CD8-positive, alpha-beta memory T cell (primary cell): ENCODE measurements at places on chromosomes 12 and 14. TPM values are rescaled to one million over a fixed set of nuclear protein-coding genes. Genes with fewer than 3 reads are reported as not detected.

GRCh38 chr12:75478116-75478794, 2.3 kb upstream of the GLIPR1 start:
- no peak for DNase-seq

- no peak for DNase-seq
Observed at GRCh38 chr14:101221549-101222160, 318.1 kb upstream of the RTL1 start.

- DNase-seq: no peak
Observed at GRCh38 chr12:115155665-115156645, 472.0 kb upstream of the TBX3 start.

DNA sequence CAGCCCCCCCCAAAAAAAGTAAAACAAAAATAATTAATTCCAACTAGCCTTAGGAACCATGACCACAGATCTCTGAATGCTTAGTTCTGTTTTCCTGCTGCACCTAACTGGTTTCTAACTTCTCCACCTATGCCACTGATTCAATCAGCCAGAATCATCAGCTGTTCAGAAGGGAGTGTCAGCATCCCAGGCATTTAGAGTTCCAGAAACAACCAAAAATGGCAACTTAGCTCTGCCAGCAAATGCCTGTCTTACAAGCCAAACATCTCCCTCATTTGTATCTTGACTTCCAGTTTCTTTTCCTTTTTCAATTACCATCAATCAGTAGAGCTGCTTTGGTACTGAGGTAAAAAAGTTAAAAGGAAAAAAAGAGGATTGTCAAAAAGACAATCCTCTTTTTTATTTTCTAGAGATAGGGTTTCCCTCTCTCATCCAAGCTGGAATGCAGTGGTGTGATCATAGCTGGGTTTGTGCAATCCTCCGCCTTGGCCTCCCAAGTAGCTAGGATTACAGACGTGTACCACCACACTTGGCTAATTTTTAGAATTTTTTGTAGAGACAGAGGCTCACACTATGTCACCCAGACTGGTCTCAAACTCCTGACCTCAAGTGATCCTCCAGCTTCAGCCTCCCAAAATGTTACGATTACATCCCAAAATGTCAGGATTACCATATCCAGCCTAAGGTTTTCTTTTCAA, 45.2 kb upstream of the ISM2 start:
- no peak for DNase-seq

- DNase-seq: peak; percentile 23
Observed at GRCh38 chr14:21734457-21735074, 60.9 kb upstream of the OR4E1 start.

DNA sequence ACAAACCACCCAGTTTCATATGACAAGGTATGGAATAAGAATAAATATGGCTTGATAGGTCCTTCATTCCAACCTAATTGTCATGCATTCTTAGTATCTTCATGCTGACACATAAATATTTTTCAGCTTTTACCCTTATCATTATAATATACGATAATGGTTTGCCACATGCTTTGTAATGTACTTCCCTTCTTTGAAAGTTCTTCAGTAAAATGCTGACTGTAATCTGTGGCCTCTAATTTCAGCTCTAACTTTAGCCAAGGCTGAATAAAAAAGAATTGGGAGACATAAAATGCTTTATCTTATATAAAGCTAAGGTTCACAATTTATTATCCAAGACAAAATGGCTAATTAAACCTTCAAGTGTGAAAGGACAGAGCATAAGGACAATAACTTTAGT, 2.6 kb upstream of the MAP4K5 start:
- no peak for DNase-seq

The CFAP54 gene
- 0.66 TPM for total RNA-seq

The PRKD1 gene
- total RNA-seq: not detected

The CCDC177 gene
- not detected for total RNA-seq

The IFNG-AS1 gene
- 0.95 TPM for total RNA-seq

The MFAP5 gene
- not detected for total RNA-seq
